ENCODE measurements at places on chromosomes 12 and 14.

GRCh38 chr12:39803151-39803550, 183.5 kb upstream of the ABCD2 start:
- no peak for DNase-seq

- DNase-seq: no peak
These were observed 26.5 kb downstream of the KRT80 start for GRCh38 chr12:52165096-52165855.

DNA sequence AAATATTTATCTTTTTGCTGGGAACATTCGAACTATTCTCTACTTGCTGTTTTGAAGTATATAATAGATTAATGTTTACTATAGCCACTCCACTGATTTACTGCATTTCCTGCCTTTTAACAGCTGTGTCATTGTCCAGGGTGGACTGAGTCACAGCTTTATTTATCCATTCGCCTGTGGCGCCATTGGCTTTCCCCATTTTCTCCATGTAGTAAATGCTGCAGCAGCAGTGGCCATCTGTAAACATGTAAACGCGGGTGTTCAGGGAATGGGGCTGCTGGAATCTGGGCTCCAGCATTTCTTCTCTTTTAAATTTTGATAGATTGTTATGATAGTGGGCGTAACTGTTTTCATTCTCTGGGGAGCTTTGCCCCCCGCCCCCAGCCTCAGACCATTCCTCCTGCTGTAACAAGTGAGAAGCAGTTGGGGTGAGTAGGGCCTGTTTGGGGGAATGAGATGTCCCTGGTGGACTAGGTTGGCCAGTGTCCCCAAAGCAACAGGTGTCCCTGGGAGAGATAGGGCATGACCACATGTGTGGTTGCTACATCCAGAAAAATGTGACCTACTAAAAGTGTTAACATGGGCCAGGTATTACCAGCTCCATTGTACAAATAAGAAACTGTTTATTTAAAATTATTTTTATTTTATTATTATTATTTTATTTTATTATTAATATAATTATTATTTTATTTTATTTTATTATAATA, 32.9 kb downstream of the RIN3 start:
- no peak for DNase-seq

DNA sequence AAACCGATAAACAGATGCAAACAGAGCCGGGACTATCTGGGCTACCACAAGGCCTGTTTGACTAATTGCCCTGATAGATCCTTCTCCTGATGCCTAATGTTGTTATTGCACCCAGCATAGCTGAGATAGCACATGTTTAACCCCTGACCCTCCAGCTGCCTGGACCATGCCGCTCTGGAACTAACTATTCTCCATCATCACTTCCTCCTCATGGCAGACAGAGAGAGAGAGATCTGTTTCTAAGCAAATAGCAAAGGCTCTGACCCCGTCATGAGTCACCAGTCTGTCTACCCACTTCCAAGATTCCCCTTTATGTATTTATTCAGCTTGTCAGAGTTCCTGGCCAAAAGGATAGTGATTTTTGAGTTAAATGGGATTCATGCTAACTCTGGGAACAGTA, 58.2 kb upstream of the FLRT2 start:
- DNase-seq: no peak

DNA sequence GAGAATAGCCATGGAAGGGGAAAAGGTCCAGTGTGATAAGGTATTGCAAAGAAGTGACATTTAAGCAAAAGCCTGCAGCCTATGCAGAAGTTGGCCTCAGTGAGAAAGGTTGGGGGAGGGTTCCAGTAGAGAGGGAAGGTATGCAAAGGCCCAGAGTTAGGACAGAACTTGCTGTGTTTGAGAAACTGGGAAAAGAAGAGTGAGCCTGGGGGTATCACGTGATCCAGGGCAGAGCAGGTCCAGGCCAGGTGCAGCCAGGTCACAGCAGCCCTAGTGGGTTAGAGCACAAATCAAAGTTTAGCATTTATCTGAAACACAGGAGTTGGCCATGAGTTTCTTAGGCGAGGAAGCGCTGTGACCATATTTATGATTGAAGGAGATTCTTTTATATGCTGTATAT, 1.6 kb downstream of the SERPINA5 start:
- DNase-seq: no peak

DNA sequence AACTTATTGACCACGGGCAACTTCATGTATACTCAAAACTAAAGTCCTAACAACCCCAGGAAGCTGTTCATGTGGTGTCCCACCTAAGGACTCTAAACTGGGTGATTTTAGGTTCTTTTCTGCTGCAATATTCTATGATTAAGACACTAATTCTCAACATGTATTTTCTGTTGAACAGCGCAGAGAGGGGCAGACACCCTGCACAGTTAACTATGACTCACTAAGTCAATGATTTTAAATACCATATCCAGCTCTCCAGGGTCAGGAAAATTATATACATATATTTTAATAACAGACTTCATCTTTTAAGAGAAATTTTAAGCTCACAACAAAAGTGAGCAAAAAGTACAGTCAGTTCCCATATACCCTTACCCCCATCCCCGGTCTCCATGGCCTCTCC, 85.0 kb downstream of the FOXN3 start:
- no peak for DNase-seq
